ENCODE measurements at places on chromosomes 2 and 18.

GRCh38 chr2:104443145-104443544, 410.8 kb upstream of the POU3F3 start:
- no peak overlapping the region for H3K27ac ChIP-seq
- peaks cover 2% of the 10 kb centered on the region for H3K4me1 ChIP-seq
- DNase-seq: no peak

- no peak for DNase-seq
- no peaks in the 10 kb centered on the region for H3K27me3 ChIP-seq
- H3K4me3 ChIP-seq: no peak overlapping the region
Measured at GRCh38 chr2:99404039-99404796, 67.0 kb downstream of the EIF5B start.

- H3K4me3 ChIP-seq: peak overlapping the region; percentile 75
- peaks cover 8% of the 10 kb centered on the region for H3K27me3 ChIP-seq
- H3K36me3 ChIP-seq: peaks cover 3% of the 10 kb centered on the region
Measured at GRCh38 chr18:6413579-6414117, 1.1 kb downstream of the L3MBTL4 start.

DNA sequence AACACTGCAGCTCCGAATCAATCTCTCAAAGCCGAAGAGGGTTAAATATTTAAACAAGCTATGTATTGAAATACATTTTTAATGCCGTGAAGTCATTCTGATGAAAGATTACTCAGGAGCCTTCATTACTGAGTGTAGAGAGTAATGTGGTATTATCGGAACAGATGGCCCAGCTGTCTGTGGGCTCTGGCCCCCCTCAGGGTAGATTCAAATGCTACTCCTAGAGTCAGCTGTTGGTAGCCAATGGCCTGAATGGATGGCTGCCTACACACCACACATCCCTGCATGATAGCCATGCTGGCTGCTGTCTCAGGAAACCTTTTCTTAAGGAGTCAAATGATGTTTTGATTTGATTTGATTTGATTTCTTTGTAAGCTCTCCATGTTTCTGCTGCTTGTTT, 732.3 kb upstream of the CELF4 start:
- no peaks in the 10 kb centered on the region for H3K4me1 ChIP-seq
- H3K27ac ChIP-seq: no peak overlapping the region
- no peaks in the 10 kb centered on the region for H3K36me3 ChIP-seq
- no peak overlapping the region for H3K4me3 ChIP-seq

GRCh38 chr2:241033994-241034393, 35.6 kb downstream of the SNED1 start:
- H3K27ac ChIP-seq: no peak overlapping the region
- H3K4me3 ChIP-seq: no peak overlapping the region
- no peaks in the 10 kb centered on the region for H3K27me3 ChIP-seq
- DNase-seq: no peak
- peaks cover 38% of the 10 kb centered on the region for H3K4me1 ChIP-seq
- H3K36me3 ChIP-seq: no peaks in the 10 kb centered on the region

GRCh38 chr2:240322231-240322955, 113.1 kb upstream of the GPC1 start:
- no peaks in the 10 kb centered on the region for H3K36me3 ChIP-seq
- DNase-seq: no peak
- no peaks in the 10 kb centered on the region for H3K4me1 ChIP-seq
- H3K27me3 ChIP-seq: peaks cover 3% of the 10 kb centered on the region
- no peak overlapping the region for H3K27ac ChIP-seq

- H3K4me3 ChIP-seq: no peak overlapping the region
- H3K36me3 ChIP-seq: no peaks in the 10 kb centered on the region
- H3K4me1 ChIP-seq: no peaks in the 10 kb centered on the region
- no peak for DNase-seq
Measured at GRCh38 chr2:47386551-47386950, 16.4 kb upstream of the MSH2 start.

GRCh38 chr2:232721882-232722281, 24.8 kb downstream of the GIGYF2 start:
- H3K27me3 ChIP-seq: no peaks in the 10 kb centered on the region
- H3K4me3 ChIP-seq: no peak overlapping the region
- no peak for DNase-seq
- peaks cover 74% of the 10 kb centered on the region for H3K36me3 ChIP-seq

- H3K36me3 ChIP-seq: no peaks in the 10 kb centered on the region
- no peak for DNase-seq
- no peak overlapping the region for H3K4me3 ChIP-seq
- H3K27ac ChIP-seq: no peak overlapping the region
Measured at GRCh38 chr2:520663-521340, 156.4 kb downstream of the TMEM18 start.

DNA sequence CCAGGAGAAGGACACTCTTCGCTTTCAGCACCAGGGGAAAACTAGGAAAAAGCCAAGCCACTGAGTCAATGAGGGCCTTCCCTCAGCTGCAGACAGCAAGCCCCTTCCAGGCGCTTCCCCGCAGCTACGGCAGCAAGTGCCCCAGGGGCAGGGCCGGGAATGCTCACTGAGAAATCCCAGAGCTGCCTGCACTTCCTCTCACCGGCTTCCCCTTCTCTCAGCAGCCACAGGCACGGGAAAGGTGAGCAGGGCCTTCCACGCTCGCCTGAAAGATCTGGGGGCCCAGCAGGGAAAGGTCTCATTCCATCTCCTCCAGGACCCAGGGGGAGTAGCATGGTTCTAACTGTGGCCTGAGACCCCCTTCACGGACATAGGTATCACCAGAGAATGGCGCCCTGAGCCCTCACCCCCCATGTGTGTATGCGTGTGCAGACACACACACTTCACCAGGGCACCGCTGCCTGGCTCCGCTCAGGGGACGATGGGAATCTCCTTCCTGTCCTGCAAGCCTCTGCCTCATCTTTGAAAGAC, 29.6 kb upstream of the FOSL2 start:
- H3K36me3 ChIP-seq: no peaks in the 10 kb centered on the region
- DNase-seq: no peak
- no peak overlapping the region for H3K4me3 ChIP-seq
- peaks cover 1% of the 10 kb centered on the region for H3K27me3 ChIP-seq
- H3K27ac ChIP-seq: no peak overlapping the region

GRCh38 chr2:100038011-100038410, 104.4 kb downstream of the AFF3 start:
- H3K27ac ChIP-seq: no peak overlapping the region
- peaks cover 64% of the 10 kb centered on the region for H3K4me1 ChIP-seq
- DNase-seq: no peak

GRCh38 chr18:63883617-63884016, 3.9 kb upstream of the SERPINB2 start:
- no peak overlapping the region for H3K4me3 ChIP-seq
- peaks cover 11% of the 10 kb centered on the region for H3K27me3 ChIP-seq
- H3K36me3 ChIP-seq: no peaks in the 10 kb centered on the region
- H3K4me1 ChIP-seq: no peaks in the 10 kb centered on the region
- DNase-seq: no peak

DNA sequence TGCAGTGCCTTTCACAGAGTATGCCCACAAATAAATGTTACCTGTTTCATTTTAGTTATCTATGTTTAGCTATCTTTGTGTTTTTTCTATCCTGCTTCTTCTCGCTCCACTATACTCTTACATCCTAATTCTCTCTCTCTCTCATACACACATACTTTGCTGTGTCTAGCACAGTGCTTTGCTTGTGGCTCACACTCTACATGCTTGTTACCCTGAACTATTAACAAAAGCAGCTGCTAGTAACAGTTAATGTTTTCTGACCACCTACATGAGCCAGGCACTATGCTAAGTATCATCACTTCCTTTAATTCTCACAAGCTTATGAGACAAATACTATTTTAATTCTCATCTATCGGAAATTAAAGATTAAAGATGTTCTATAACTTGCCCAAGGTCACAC, 390.5 kb upstream of the HNRNPA3 start:
- H3K27me3 ChIP-seq: peaks cover 11% of the 10 kb centered on the region
- H3K36me3 ChIP-seq: no peaks in the 10 kb centered on the region
- no peak for DNase-seq
- H3K27ac ChIP-seq: no peak overlapping the region
- no peaks in the 10 kb centered on the region for H3K4me1 ChIP-seq

DNA sequence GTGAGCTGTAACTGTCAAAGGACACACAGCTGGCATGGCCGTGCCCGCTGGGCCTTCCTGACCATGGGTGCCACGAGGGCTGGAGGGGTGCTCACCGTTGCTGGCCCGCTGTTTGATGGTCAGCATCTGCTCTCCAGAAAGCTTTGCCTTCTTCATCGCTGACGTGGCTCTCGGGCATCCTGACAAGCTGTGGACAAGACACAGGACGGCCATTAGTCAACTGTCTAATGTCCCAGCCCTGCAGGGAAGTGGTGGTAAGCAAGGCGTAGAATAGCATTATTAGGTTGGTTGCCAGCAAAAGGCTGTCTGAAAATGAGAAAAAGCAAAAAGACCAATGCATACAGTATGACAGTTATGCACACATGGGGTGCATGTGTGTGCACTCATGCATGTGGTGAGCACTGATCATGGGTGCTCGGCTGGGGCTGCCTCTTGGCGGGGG, 64.7 kb upstream of the PXDN start:
- no peak overlapping the region for H3K4me3 ChIP-seq
- no peak for DNase-seq
- H3K27me3 ChIP-seq: no peaks in the 10 kb centered on the region
- no peaks in the 10 kb centered on the region for H3K4me1 ChIP-seq
- no peaks in the 10 kb centered on the region for H3K36me3 ChIP-seq

- no peak overlapping the region for H3K4me3 ChIP-seq
- no peaks in the 10 kb centered on the region for H3K27me3 ChIP-seq
- no peaks in the 10 kb centered on the region for H3K36me3 ChIP-seq
- no peak overlapping the region for H3K27ac ChIP-seq
Measured at GRCh38 chr18:78856569-78857313, 122.9 kb upstream of the SALL3 start.

DNA sequence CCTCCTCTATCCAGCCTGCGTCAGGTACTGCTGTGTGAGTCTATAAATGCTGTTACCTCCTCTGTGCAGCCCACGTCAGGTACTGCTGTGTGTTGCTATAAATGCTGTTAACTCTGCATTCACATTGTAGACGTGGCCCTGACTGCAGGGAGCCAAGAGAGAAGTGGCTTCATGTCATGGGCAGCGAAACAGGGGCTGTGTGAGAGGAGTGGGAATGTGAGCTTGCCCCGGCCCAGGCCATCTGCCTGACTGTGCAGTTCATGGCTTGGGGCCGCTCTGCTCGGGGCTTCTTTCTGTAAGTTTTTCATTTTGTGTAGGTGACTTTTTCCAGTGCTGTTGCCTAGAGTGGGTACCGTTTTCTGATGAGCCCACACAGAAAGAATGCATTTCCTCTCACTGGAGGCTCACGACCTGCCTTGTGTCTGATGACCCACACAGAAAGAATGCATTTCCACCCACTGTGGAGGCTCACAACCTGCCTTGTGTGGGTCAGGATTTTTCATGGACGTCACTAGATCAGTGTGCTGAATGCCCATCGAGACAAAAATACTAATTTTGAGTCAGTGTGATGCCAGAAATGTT, 104.5 kb downstream of the SNTG2 start:
- no peaks in the 10 kb centered on the region for H3K36me3 ChIP-seq
- no peak for DNase-seq
- H3K4me3 ChIP-seq: no peak overlapping the region

- H3K4me3 ChIP-seq: no peak overlapping the region
- H3K27ac ChIP-seq: no peak overlapping the region
- peaks cover 9% of the 10 kb centered on the region for H3K27me3 ChIP-seq
- no peaks in the 10 kb centered on the region for H3K4me1 ChIP-seq
- no peak for DNase-seq
- H3K36me3 ChIP-seq: no peaks in the 10 kb centered on the region
Measured at GRCh38 chr18:48085781-48086487, 155.5 kb upstream of the SMAD2 start.

GRCh38 chr2:69601179-69601612, 42.3 kb downstream of the AAK1 start:
- H3K4me3 ChIP-seq: no peak overlapping the region
- peaks cover 2% of the 10 kb centered on the region for H3K36me3 ChIP-seq

DNA sequence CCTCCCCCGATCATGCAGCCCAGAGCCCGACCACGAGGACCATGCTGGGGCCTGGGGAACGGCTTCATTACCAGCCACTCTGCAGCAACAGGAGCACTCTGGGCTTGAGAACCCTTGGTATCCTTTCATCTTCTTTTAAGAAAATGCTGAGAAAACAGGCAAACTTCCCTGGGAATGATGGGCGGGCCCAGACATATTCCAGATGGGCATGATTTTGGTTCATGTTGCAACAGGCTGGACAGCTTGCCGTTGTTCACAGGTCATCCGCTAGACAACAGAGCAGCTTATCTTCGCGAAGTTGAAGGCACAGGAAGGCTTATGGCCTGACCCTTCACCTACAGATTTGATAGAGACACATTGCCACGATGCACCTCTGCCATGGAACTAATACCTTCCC, 121.0 kb downstream of the KLHL29 start:
- no peak for DNase-seq
- H3K27ac ChIP-seq: no peak overlapping the region
- H3K36me3 ChIP-seq: no peaks in the 10 kb centered on the region
- no peak overlapping the region for H3K4me3 ChIP-seq
- H3K27me3 ChIP-seq: no peaks in the 10 kb centered on the region
- H3K4me1 ChIP-seq: peaks cover 5% of the 10 kb centered on the region

GRCh38 chr2:178951266-178952006, 98.5 kb downstream of the CCDC141 start:
- H3K4me3 ChIP-seq: no peak overlapping the region
- H3K36me3 ChIP-seq: peaks cover 10% of the 10 kb centered on the region
- H3K4me1 ChIP-seq: peaks cover 2% of the 10 kb centered on the region
- H3K27ac ChIP-seq: no peak overlapping the region
- no peak for DNase-seq

- H3K27ac ChIP-seq: peak overlapping the region; percentile 99
- no peak for DNase-seq
- H3K36me3 ChIP-seq: peaks cover 81% of the 10 kb centered on the region
- peaks cover 85% of the 10 kb centered on the region for H3K4me1 ChIP-seq
Measured at GRCh38 chr2:218221000-218221399, 4.0 kb downstream of the ARPC2 start.

- no peak overlapping the region for H3K27ac ChIP-seq
- H3K36me3 ChIP-seq: no peaks in the 10 kb centered on the region
- no peak for DNase-seq
- peaks cover 4% of the 10 kb centered on the region for H3K27me3 ChIP-seq
- H3K4me1 ChIP-seq: no peaks in the 10 kb centered on the region
Measured at GRCh38 chr2:46407852-46408455, 71.4 kb upstream of the TMEM247 start.

GRCh38 chr2:176525086-176525485, 255.8 kb downstream of the MTX2 start:
- no peak overlapping the region for H3K4me3 ChIP-seq
- no peaks in the 10 kb centered on the region for H3K36me3 ChIP-seq
- no peak for DNase-seq
- no peaks in the 10 kb centered on the region for H3K4me1 ChIP-seq

DNA sequence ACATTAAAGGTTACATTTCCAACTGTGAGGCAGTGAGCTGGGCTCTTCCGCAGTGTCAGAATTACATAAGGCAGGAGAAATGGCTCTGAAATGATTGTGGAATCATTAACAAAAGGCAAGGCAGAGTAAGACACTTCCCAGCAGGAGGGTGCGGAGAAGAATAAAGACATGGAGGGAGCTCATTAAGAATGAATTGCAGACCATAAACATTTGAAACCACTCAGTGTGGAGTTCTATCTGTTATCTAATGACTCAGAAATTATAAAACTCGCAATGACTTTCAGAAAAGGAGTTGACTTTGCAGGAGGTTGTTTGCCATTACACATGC, 77.0 kb downstream of the SMIM21 start:
- peaks cover 3% of the 10 kb centered on the region for H3K36me3 ChIP-seq
- no peaks in the 10 kb centered on the region for H3K27me3 ChIP-seq
- no peak overlapping the region for H3K27ac ChIP-seq
- DNase-seq: no peak
- no peak overlapping the region for H3K4me3 ChIP-seq
